ENCODE measurements at places on chromosomes 11 and 22.

DNA sequence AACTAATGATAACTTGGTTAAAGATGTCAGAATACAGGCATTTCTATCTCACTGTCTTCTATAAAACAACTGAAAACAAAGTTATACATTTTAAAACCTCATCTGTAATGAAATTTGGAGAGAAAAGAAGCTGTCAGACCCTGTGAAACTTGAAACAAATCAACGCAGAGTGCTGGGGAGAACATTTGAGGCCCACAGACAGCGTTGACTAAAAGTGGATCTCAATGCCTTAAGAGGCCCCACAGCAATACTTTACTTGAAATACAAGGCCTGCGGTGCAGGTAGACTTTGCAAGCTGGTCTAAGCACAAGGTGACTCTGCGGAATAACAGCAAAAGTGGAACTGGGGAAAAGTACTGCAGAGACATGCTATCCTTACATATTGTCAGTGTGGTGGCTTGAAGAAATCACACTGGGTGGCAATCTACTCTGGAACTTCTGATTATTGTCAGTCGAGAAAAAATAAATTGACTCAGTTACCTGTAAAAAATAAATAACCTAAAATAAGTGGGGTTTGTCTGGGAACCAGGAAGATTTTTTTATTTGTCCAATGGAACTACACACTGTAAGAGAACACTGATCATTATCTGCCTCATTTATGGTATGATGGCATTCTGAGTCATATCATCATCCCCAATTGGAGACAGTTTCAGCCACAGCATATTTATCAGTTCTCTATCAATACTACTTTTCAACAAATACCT, 138.9 kb downstream of the LUZP2 start:
- DNase-seq, result no peak

- no peak for DNase-seq
Observed at GRCh38 chr11:88252208-88252607, 77.0 kb upstream of the RAB38 start.

- no peak for DNase-seq
Observed at GRCh38 chr11:5522308-5522707, 5.8 kb upstream of the UBQLNL start.

DNA sequence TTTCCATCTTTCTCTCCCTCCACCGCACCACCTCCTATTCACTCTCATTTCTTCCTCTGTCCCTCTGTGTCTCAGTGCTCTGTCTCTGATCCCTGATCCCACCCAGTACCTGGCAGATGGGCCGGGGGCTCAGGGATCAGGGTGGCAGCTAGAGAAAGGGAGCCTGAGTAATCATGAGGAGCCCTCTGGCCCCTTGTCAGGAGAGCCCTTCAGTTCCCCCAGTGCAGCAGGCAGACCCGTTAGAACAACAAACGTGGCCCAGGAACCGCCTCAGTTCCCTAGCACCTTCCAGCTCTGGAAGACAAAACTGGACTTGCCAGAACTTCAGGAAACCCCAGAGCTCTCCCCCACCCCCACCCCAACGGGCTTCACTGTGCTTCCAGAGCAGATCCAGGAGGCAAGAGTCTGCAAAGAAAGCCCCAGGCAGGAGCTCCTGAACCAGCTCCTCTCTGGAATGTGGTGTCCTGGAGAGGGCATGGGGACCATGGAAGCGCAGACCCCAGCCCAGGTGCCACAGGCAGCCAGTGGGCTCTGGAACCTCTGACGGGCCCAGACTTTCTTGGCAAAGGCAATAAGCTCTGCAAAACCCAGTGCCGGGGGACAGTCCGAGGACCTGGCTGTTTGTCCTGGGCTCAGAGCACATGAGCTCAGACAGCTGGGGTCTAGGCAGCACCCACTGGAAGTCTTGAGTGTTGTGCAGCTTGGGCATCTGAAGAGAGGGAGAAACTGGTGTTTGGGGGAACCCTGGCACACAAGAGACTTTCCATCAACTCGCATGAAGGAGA, 43.2 kb downstream of the LMO1 start:
- no peak for DNase-seq

DNA sequence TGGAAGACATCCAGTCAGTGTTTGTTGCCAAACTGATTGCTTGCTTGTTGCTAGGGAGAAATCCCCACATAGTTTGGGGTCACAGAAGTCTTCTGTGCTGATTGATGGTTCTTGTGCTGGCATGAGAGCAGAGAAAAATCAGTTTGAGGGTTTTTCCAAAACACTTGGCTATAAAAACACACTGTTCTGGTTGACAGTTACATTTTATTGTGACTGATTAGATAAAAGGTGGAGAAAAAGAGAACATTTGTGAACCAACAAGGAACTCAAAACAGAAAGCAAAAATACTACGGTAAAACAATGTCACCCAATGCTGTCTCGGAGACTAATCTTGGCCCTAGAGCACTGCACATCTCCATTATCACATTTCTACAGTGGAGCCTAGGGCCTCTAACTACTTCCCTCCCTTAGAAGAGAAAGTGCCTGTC, 14.4 kb upstream of the EIF4G2 start:
- no peak for DNase-seq

GRCh38 chr22:32528984-32529982, 54.7 kb downstream of the FBXO7 start:
- DNase-seq, result peak; percentile 84

- no peak for DNase-seq
Observed at GRCh38 chr11:130749216-130749615, 167.1 kb downstream of the SNX19 start.

- DNase-seq, result no peak
Observed at GRCh38 chr11:68327586-68328370, 15.4 kb downstream of the LRP5 start.

DNA sequence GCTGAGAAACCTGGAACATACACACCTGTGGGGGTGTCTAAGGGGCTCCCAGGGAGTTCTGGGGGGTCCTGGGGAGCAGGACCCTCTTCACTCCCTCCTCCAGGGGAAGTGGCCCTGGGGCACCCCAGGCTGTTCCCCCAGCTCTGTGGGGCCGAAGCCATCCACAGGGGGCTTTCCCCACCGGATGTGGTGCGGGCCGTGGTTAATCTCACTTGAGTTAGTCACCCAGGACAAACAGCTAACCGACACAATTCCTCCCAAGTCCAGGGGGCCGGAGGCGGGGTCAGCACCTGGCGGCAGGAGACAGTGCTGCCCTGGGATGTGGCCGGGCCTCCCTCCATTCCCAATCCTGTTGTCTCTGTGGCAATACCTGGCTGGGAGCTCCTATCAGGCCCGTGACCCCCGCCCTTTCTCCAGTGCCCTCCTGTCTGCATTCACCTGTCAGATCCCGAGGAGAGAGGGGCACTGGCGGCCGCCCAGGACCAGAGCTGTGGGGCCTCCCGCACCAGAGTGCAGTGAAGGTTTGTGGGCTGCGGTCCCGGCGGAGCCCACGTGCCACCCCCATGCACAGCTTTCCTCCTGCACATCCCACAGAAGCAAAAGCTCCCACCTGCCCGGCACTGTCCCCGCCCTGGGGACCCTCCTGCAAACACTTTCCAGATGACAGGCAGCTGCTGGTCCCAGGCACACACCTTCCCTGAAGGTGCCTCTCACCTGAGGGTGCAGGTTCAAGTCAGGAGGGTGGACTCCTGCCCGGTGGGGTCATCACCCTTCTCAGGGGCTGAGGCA, 5.2 kb upstream of the MUC5AC start:
- no peak for DNase-seq

GRCh38 chr22:50084614-50085021, 608 bp downstream of the MLC1 start:
- no peak for DNase-seq

DNA sequence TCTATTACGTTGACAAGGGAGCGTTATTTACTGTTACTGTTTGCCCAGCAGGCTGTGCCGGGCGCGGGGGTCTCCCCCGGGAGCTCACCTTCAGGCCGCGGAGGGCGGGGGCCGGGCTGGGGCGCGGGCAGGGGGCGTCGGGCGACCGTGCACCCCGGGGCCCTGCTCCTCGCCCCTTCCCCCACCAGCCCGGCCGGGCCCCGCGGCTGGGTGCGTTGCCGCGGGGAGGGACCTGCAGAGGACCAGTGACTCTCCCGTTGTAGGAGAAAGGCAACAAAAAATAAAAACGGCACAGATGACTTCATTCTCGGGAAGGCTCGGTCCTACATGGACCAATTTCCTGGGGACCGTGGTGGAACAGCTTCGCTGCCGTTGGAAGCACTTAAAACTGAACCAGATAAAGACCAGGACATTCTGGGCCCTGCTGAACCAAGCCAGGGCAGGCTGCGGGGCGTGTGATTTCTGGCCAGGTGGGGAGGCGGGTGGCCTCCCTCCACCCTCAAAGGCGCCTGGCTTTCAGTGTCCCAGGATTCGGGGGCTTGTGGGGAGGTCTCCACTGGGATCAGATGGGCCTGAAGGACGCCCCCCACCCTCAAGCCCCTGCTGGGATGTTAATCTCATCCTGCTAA, 57.4 kb downstream of the IGLL1 start:
- no peak for DNase-seq

DNA sequence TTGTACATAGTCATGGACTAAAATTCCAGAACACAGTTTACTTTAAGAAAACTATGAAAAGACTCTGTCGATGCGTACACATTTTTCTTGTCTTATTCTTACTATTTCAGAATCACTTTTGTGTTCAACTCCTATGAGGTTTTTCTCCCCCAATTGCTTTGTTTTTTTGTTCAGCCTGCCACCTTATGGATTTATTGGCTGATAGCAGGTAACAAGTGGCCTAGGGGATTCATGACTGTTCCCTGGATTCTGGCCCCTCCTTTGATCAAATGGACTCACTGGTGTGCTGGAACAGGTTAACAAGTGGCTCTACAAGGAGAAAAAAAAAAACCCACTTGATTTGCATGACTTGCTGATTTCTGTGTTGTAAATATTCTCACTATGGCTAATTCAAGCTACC, 10.6 kb downstream of the MMP20 start:
- DNase-seq, result no peak

GRCh38 chr11:104370478-104370877, 206.5 kb upstream of the PDGFD start:
- no peak for DNase-seq

- no peak for DNase-seq
Observed at GRCh38 chr11:108224911-108225786, 2.3 kb downstream of the ATM start.

- no peak for DNase-seq
Observed at GRCh38 chr11:78292109-78292803, 103.5 kb downstream of the USP35 start.

DNA sequence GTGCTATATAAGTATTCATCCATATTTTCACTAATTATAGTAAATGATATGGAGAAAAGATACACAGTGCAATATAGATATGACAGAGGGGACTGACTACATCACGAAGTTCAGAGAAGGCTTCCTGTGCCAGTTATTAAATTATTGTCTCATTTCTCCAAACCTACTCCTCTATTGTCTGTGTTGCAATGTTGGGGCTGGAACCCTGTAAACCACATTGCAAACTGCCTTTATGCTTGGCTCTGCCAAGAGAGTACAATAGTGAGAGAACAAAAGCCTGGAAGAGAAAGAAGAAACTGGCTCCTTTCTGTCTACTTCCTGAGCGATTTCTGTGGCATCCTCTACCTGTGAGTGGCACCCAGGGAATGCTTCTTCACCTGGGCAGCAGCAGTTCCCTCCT, 46.4 kb downstream of the ME3 start:
- DNase-seq, result no peak

All from neural crest cell (in vitro differentiated cells).